ENCODE measurements at places on chromosomes 2 and 18.

DNA sequence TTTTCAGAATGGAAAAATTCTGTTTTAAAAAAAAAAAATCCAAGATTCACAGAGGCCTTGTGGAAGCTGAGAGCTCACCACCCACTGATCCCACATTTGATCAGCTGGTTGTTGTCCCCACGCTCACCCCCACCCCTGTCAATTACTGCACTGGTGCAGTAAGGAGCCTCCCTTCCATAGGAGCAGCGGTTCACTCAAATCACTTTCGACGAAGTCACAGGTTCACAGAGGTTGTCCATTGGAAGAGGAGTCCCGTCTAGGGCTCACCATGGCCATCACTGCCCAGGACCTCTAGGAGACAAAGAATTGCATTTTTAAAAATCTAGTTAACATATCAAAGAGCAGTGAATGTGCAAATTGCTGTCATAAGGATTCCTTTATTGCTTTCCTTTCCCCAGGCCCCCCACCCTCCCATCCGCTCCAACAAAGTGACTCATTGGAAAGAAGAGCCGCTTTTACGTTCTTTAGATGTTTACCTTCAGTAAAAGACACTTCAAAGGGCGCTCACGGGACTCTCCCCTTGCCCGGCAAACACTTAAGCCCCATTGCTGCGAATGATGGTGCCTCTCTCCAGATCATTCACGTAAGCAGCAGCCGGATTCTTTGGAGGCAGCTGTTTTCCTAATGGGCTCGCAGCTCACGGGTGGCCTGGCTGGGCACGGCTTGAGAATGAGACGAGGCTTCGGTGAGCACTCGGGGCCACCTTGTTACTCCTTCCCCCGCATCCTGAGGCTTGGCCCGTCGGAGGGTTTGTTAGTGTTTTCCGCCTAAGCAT lies 165.5 kb upstream of the SALL3 start:
- DNase-seq = no peak

DNA sequence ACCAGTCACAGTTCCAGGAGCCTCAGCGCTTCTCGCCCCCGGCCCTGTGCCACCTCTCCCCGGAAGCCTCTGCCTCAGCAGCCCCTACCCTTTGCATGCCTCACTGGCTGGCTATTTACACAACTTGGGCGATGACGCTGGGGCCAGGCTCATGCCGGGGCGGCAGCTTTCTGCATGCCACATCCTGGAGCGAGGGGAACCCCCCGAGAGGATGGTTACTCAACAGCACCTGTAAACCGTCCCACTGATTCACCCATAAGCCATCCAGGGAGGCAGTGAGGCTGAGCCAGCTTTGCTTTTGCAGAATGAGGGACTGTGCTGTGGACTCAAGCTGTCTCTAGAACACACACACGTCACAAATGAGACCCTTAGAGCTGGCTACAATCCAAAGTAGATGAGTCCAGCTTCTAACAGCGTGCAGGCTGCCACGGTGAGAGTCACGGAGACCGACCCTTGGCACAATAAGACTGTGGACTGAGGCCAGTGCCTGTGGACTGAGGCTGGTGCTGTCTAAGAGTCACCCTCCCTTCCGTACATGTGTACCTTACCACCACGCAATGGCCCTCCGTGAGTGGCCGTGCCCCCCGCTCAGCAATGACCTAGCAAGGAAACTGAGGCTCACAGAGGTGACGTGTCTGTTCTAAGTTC lies 45.6 kb upstream of the ODC1 start:
- DNase-seq = peak; percentile 79

- DNase-seq = no peak
Observed at GRCh38 chr2:65329525-65329924, 101.9 kb downstream of the ACTR2 start.

DNA sequence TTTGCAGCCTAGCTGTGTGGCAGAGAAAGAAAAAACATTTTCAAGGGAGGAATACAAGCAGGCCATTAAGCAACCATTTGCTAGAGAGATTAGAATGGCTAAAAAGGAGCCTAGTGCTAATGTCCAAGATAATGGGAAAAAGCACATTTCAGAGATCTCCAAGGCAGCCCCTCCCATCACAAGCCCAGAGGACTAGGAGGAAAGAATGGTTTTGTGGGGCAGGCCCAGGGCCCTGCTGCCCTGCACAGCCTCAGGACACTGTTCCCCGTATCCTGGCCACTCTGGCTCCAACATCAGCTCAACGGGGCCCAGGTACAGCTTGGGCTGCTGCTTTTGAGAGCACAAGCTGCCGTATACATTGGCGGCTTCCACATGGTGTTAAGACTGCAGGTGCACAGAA lies 16.5 kb upstream of the GBX2 start:
- no peak for DNase-seq

GRCh38 chr18:70558371-70558770 lies 269.5 kb downstream of the SOCS6 start:
- no peak for DNase-seq
